ENCODE measurements at places on chromosomes 3 and 15. TPM values are rescaled to one million over a fixed set of nuclear protein-coding genes. Genes with fewer than 3 reads are reported as not detected.

DNA sequence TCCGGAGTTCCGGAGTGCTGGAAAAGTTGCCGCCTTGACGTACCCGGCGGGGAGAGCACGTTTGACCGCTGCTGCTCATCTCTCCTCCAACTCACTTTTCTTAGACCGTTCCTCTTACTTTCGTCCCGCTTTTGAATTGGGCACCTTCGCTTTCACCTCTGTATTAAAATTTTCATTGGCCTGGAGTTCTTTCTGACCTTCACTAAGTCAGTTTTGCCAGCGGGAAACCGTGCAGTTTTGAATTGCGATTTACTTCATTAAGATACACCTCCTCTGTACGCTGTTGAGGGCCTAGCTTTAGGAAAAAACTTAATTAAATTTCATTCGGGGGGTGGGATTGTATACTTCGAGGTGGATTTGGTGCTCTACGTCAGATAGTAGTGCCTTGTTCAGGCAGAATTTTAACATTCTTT is 1.3 kb downstream of the GMPS start:
- no peak for DNase-seq

DNA sequence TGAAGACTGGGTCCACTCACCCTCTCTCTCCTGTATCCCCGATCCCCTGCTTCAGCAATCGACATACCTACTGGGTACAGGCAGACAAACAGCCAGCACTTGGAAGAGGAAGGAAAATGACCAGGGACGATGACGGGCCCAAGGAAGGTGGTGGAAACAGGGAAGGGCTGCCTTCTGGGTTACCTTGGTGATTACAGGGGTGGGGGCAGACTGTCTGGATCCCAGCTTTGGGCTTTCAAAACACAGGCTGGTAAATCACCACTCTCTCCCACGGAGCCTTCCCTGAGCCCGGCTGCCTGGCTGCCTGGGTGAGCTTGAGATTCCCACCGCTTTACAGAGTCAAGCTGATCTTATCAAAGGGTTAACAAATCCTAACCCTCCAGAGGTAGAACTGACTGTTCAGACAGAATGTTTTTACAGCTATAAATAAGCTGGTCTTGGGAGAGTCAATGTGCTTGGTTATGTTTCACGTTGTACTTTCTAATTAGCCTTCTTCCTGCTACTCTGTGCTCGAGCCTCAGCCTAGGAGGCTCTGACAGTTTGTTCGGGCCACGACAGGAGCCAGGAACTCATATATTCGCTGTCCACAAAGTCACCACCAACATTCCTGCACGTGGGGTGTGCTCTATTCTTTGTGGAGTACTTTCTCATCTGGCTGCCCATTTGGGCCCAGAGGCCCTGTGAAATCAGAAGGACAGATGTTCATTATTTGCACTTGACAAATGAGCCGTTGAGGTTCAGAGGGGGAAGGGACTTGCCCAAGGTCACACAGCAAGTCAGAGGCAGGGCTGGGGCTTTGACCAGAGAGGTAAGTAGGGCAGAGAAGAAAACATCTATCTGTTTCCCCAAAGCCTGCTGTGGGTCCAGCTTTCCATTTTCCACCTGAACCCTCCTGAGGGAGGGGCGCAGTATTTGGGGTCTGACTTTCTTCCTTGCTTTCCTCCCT is 63.5 kb downstream of the FEM1B start:
- no peak for DNase-seq

DNA sequence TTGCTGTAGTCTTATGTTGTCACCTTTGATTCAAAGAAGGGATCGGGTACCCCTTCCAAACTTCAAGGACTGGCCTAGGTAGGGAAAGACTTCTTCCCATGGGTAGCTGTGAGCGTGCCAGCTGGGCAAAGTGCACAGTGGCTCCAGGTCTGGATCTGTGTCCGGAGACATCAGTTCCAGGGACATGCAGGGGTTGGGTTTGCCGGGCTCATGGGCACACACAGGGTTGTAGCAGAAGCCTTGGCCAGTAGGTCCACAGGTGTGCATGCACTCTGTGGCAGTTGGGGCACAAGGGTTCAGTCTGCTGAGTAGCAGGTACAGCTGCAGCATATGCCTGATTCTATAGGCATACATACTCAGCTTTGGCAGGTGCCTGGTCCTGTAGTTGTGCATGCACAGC is 111.2 kb downstream of the EFHB start:
- DNase-seq: no peak

Gene GOLGA8M
- total RNA-seq: 1.6 TPM

Gene HHLA2
- total RNA-seq: not detected

Gene ISL2
- total RNA-seq: 3.0 TPM

Gene UROC1
- total RNA-seq: not detected
